T-helper 17 cell (primary cell): ENCODE measurements at places on chromosomes 4 and X. TPM values are rescaled to one million over a fixed set of nuclear protein-coding genes. Genes with fewer than 3 reads are reported as not detected.

DNA sequence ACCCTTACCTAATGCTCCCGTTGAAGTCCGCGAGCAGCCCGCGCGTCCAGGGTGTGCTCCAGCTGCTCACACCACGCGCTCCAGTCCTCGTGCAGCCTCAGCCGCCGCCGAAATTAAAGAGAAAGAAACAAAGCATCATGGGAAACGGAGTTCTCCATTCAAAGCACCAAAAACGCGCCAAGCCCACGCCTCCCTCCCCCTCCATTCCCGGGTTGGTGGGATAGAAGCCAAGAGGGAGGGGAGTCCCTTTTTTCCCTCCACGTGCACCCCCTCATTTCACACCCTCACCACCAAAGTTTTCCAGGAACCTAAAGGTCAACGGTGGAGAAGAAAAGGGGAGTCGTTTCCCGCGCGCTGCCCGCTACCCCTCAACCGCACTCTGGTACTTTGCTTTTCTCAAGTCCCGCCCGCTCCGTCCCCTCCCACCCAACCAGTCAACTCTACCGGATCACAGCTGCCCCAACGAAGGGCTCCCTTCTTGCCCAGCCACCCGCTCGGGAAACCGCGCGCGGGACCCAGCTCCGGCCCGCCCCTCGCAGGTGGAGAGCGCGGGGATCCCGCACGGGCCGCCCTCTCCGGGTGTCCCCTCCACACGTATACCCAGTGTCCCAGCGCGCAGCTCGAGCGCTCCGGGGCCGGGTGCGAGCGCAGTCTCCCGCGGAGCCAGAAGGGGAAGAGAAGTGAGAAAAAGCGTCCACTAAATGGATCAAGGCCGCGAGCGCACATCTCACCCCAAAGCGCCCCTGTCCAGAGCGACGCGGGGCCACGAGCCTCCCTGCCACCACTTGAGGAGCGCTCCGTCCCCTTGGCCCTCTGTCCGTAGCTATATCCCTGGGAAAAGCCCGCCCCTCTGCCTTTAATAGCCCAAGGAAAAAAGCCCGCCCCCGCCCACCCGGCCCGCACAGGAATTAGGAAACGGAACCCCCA is 65.1 kb upstream of the CCDC160 start:
- DNase-seq: no peak
- no peaks in the 10 kb centered on the region for H3K36me3 ChIP-seq
- H3K4me3 ChIP-seq: peak overlapping the region; percentile 90
- no peak overlapping the region for H3K27ac ChIP-seq
- H3K4me1 ChIP-seq: peaks cover 16% of the 10 kb centered on the region

GRCh38 chr4:157838366-157838765 is 334.5 kb downstream of the GASK1B start:
- H3K27me3 ChIP-seq: no peaks in the 10 kb centered on the region
- H3K27ac ChIP-seq: no peak overlapping the region
- no peak overlapping the region for H3K4me3 ChIP-seq

- H3K36me3 ChIP-seq: peaks cover 2% of the 10 kb centered on the region
- H3K27ac ChIP-seq: no peak overlapping the region
- H3K4me3 ChIP-seq: no peak overlapping the region
- no peaks in the 10 kb centered on the region for H3K27me3 ChIP-seq
Observed at GRCh38 chrX:39020051-39020669, 218.9 kb downstream of the MID1IP1 start.

GRCh38 chrX:34638116-34638515 is 19.0 kb downstream of the TMEM47 start:
- no peak overlapping the region for H3K27ac ChIP-seq
- H3K27me3 ChIP-seq: no peaks in the 10 kb centered on the region
- no peak overlapping the region for H3K4me3 ChIP-seq

DNA sequence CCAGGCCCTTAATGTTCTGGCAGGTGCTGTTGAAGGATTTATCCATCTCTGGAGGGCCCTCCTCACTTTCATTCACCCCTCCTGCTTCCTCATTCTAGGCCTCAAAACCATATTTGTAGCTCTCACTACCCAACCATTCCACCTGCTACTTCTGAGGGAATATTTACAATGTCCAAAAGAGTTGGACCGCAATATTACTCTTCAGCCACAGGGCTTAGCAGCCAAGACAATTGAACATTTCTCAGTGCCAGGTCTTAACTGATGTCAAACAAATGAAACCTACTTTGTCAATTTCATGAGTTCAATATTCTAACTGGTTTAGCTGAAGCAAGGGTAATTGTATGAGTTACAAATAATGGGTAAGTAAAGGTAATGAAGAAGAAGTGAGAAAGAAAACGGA is 113.2 kb downstream of the ENOX2 start:
- no peaks in the 10 kb centered on the region for H3K27me3 ChIP-seq
- no peaks in the 10 kb centered on the region for H3K4me1 ChIP-seq
- H3K4me3 ChIP-seq: no peak overlapping the region
- DNase-seq: no peak
- no peaks in the 10 kb centered on the region for H3K36me3 ChIP-seq

DNA sequence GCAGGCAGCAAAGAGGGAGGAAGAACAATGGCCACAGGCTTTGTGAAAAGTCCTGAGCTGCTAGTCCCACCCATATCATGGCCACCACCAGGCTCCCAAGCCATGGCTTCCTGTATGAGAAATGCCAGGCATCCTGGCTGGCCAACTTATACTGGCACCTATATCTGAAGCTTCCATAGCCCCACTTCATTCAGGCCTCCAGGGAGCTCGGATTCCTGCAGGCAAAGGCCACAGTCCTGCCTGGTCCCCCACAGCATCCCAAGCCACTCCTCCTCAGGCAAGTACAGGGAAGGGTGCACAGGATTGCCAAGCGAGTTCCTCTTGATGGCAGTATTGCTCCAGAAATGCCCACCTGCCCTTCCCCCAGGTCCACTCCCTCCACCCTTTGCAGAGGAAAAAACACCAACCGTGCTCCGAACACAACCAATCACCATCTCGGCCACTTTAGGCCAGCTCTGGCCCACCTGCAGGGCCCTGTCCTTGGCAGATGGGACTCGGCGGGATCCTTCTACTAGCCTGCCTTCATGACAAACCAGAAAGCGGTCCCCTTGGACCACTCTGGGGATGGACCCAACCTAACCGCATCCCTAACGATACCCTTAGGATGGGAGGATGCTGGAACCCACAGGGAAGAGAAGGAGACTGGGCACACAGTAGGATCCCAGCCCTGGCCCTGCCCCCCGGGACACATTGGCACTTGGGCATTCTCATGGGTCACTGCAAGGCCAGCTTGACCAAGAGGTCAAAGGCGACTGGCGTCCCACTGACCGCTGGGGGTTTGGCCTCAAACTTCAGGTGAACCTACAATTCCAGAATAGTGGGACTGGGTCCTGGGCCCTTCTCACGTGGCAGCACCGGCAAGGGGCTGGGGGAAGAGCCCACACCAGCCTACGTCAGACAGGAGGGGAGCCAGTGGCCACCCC is 220.4 kb upstream of the AGTR2 start:
- no peaks in the 10 kb centered on the region for H3K4me1 ChIP-seq
- DNase-seq: no peak
- H3K4me3 ChIP-seq: no peak overlapping the region

GRCh38 chr4:76996445-76996844 is 46.9 kb downstream of the SEPTIN11 start:
- DNase-seq: no peak
- H3K36me3 ChIP-seq: peaks cover 7% of the 10 kb centered on the region
- H3K27ac ChIP-seq: no peak overlapping the region
- H3K4me1 ChIP-seq: peaks cover 23% of the 10 kb centered on the region
- peak overlapping the region; percentile 15 for H3K4me3 ChIP-seq

DNA sequence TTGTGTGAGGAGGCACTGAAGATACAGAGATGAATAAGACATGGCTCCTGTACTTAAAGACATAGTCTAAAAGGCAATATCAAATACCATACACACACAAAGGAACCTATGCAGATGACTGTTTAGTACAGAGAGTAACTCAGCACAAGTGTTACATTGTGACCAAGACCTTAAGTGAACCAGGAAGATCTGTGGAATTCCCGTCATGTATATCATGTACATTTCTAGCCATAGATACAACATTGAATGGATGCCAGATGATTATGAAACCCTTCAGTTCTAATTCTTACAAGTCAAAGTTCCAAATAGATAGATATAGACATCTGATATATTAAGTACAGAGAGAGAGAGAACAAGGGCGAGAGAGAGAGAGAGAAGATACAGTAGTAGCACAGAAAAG is 73.2 kb downstream of the PAK3 start:
- H3K36me3 ChIP-seq: no peaks in the 10 kb centered on the region
- no peaks in the 10 kb centered on the region for H3K27me3 ChIP-seq
- H3K4me1 ChIP-seq: no peaks in the 10 kb centered on the region
- H3K27ac ChIP-seq: no peak overlapping the region

- no peak for DNase-seq
- H3K4me3 ChIP-seq: no peak overlapping the region
- no peak overlapping the region for H3K27ac ChIP-seq
- peaks cover 8% of the 10 kb centered on the region for H3K4me1 ChIP-seq
- no peaks in the 10 kb centered on the region for H3K27me3 ChIP-seq
- H3K36me3 ChIP-seq: no peaks in the 10 kb centered on the region
Observed at GRCh38 chrX:68196939-68197791, 236.1 kb downstream of the OPHN1 start.

DNA sequence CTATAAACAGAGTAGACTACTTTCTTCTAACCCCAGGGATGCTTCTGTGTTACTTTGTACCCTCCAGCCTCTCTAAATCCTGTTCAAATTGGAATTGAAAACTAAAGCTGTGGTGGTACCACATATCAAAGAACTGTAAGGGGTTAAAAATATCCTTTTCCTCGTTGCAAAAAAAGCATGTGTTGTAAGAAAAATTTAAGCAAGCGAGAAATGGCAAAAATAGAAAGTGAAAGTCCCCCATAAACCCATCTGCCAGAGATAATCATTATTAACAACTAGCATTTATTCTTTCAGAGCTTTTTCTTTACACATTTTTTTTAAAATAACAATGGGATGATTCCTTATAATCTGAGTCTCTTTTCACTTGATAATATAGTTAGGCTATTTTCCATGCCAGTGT is 40.6 kb downstream of the TMEM164 start:
- no peak overlapping the region for H3K4me3 ChIP-seq
- no peak for DNase-seq

DNA sequence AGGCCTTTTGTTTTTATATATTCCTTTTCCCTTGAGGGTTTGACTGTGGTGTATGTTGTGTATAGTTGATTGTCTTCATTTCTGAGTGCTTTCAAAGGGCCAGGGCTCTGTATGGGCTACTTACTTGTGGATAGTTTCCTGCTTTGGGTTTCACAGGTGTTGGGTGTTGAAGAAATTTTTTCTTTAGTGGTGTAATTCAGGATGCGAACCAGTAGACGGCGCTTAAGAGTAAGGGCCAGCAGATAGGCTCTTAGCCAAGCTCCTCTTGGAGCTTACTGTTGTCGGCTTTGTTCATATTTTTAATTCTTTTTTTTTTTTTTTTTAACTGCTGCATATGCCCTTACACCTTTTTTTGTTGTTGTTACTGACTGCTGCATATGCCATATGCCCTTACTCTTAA is 276.3 kb upstream of the GALNT7 start:
- no peaks in the 10 kb centered on the region for H3K4me1 ChIP-seq
- no peak overlapping the region for H3K4me3 ChIP-seq
- no peak overlapping the region for H3K27ac ChIP-seq
- no peaks in the 10 kb centered on the region for H3K36me3 ChIP-seq
- no peaks in the 10 kb centered on the region for H3K27me3 ChIP-seq

GRCh38 chrX:20437683-20438082 is 171.0 kb upstream of the RPS6KA3 start:
- no peaks in the 10 kb centered on the region for H3K36me3 ChIP-seq
- peak overlapping the region; percentile 68 for H3K4me3 ChIP-seq
- no peaks in the 10 kb centered on the region for H3K27me3 ChIP-seq
- peaks cover 31% of the 10 kb centered on the region for H3K4me1 ChIP-seq

GRCh38 chr4:107719922-107720722 is at the start of gene PAPSS1:
Gene PAPSS1 (minus strand): TSS chr4:107720234. CDS start chr4:107720179, 55 bp downstream.
- peak; percentile 93 for DNase-seq
- no peaks in the 10 kb centered on the region for H3K27me3 ChIP-seq
- peaks cover 40% of the 10 kb centered on the region for H3K4me1 ChIP-seq
- H3K36me3 ChIP-seq: peaks cover 6% of the 10 kb centered on the region

DNA sequence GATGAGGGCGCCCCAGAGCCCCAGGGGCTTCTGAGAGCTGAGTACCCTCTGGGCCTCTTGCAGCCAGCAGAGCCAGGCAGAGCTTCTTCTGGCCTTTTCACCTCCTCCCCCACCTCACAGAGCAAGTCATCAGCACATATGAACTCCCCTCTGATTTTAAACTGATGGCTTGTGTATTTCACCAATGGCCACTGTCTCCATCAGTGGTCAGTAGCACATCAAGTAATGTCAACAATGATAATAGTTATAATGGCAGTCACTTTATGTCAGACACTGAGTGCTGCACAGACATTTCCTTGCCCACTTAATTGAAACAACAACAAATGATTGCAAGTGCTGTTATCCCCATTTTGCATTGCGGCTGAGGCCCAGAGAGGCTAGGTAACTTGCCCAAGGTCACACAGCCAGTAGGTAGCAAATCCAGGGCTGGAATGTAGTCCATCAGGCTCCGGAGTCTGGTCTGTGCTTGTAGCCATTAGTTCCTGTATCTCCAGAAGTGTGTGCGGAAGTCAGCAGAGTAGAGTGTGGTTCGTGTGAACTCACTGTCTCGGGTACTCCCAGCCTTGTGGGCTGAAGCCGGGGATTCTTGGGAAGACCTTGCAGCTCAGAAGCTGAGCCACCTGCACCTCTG is 3.0 kb downstream of the ATP2B3 start:
- H3K27me3 ChIP-seq: peaks cover 17% of the 10 kb centered on the region
- no peak overlapping the region for H3K4me3 ChIP-seq
- H3K27ac ChIP-seq: no peak overlapping the region
- H3K4me1 ChIP-seq: peaks cover 4% of the 10 kb centered on the region
- H3K36me3 ChIP-seq: peaks cover 3% of the 10 kb centered on the region

GRCh38 chr4:127846061-127846460 is 34.6 kb upstream of the PLK4 start:
- peaks cover 8% of the 10 kb centered on the region for H3K36me3 ChIP-seq
- H3K4me3 ChIP-seq: no peak overlapping the region
- no peak overlapping the region for H3K27ac ChIP-seq
- H3K4me1 ChIP-seq: no peaks in the 10 kb centered on the region
- no peaks in the 10 kb centered on the region for H3K27me3 ChIP-seq
- DNase-seq: no peak

DNA sequence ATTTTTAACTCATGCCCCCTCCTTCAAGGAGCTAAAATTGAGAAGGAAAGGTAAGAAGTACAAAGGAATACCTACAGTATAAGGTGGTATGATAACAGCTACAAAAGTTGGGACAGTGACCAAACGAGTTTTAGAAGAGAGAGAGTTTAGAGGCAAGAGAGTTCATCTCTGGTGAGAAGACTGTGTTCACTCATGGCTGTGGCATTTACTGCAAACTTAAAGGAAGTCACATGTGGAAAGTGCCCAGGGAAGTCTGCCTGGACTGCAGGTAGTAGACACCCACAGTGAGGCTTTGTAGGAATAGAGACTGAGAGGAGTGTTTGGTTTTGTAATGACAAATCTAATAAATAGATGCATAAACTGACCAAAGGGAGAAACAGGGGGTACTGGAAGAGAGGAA is 493.5 kb downstream of the IL15 start:
- H3K4me1 ChIP-seq: peaks cover 20% of the 10 kb centered on the region
- H3K27me3 ChIP-seq: no peaks in the 10 kb centered on the region
- no peak for DNase-seq
- no peak overlapping the region for H3K27ac ChIP-seq
- peaks cover 10% of the 10 kb centered on the region for H3K36me3 ChIP-seq

The RAB33A gene
- 5.0 TPM for total RNA-seq

The CFI gene
- not detected for total RNA-seq

The CXCL1 gene
- total RNA-seq: 0.31 TPM

The TLR10 gene
- total RNA-seq: 1.1 TPM

The PRKG2 gene
- total RNA-seq: 0.55 TPM

The SLC6A8 gene
- 3.4 TPM for total RNA-seq

The HOPX gene
- total RNA-seq: 17.6 TPM

The VSIG4 gene
- total RNA-seq: not detected

The HSFX4 gene
- total RNA-seq: not detected

The ERVMER34-1 gene
- not detected for total RNA-seq
